ENCODE measurements at places on chromosomes 1 and 21.

DNA sequence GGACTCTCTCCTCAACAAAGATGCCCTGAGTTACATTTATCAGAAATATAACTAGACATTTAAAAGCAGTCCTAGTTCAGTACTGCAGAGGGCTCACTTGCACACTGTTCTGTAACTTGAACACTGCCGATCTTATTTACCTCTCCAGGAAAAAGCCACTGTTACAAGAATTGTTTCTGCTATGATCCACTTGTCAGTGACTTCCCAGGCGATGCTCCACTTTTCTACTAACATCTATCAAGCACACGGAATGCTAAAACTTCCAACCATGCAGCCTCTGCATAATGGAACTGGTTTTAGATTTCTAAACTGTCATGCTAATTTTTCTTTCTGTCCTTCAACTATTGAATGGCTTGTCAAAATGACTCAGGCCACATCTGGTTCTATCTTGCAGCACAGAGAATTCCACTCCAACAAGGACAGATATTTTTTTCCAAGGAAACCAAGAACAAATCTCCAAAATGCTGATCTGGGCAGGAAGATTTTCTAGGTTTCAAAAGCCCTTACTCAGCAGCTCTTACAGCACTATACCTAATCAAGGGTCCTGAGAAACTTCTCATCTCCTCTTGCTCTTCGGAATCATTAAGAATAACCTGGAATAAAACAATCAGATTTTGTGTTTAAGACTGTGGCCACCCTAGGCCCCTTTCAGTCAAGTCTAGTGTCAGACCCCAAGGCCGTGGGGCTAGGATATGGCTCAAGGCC is 9.9 kb downstream of the SEC16B start:
- no peak for DNase-seq

GRCh38 chr1:60281360-60281932 is 207.9 kb upstream of the C1orf87 start:
- no peak for DNase-seq

DNA sequence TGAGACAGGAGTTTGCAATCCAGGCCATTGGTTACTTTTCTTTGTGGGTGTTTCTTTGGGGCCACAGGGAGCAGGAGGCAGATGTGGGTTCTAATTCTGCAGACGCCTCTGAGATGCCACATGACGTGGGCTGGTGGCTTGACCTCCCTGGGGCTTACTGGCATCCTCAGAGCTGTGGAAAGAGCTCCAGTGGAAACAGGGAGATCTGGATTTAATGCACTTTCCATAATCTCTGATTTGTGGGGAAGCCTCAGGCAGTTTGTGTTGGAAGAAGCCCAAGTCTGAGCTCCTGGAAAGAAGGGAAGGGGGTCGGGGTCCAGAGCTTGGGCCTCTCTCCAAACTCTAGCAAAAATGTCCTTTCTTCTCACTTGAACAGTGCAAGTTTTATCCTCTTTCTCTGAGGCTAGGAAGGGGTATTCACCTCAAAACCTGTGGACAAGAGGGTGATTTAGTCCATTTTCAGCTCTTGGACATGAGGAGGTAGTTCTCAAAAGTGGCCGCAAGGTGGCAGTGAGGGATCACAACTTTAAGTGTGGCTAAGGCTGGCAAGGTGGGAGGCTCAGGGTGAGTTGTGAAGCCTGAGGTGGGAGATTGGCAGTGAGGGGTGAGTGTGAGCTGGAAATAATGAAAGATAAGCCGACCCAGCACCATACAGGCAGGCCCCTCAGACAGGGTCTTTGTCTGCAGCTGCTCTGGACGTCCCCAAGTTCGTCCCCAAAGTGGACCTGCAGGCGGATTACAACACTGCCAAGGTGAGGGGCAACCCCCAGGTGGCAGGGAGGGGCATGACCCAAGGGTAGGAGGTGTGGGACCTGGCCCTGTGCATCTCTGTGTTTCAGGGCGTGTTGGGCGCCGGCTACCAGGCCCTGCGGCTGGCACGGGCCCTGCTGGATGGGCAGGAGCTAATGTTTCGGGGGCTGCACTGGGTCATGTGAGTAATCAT is 9.2 kb downstream of the IKBKE start:
- DNase-seq: peak; percentile 53

- DNase-seq: no peak
These were observed 61.0 kb upstream of the NBPF3 start for GRCh38 chr1:21378705-21379494.

DNA sequence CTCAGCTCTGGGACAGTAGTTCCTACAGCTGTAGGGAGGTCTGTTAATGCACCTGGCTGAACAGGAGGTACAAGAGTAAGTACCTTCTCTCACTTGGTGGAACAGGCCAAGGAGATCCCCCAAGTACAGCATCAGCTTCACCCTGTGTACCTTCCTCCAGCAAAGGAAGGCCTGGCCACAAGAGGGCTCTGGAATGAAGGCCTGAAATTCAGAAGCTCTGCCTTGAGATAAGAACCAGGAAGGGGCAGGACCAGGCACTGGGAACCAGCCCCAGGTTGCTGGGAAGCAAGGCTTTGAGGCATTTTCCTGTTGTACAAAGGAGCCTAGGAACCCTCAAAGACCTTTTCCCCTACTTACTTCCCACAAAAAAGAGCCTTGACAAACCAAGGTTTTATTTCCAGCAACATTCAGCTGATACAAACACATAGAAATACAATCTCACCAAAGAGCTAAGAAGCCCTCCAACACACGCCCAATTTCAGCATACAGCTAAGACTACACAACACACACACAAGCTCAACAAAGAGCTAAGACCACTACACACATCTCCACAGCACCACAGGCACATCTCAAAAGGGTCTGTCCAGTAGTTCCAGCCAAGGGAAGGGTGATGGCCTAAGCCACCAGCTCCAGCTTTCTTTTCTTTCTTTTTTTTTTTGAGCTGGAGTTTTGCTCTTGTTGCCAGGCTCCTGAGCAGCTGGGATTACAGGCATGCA is 23.5 kb downstream of the F11R start:
- DNase-seq: peak; percentile 37

GRCh38 chr1:65182658-65183268 is 34.8 kb downstream of the AK4 start:
- DNase-seq: no peak

GRCh38 chr1:178774263-178774662 is 49.2 kb downstream of the RALGPS2 start:
- no peak for DNase-seq

GRCh38 chr1:243246916-243247315 is 8.2 kb downstream of the CEP170 start:
- DNase-seq: no peak

DNA sequence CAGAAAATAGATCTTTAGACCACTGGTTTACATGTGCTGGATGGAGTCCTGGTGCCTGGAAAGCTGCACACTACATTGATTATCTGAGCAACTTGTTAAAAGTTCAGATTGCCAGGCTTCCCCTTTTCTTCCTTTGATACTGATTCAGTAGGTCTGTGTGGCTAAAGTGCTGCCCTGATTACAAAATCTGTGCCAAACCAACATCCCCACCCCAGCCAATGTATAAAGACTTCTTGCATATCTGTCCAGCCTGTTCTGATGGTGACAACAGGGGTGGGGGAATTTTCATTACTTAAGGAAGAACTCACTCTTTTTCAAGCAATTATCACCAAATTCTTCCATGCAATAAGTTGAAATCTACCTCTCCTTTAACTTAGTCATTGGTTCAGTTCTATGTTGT is 135.5 kb downstream of the TNFSF18 start:
- no peak for DNase-seq

- DNase-seq: no peak
These were observed 109.6 kb upstream of the TSPAN2 start for GRCh38 chr1:115198938-115199337.

DNA sequence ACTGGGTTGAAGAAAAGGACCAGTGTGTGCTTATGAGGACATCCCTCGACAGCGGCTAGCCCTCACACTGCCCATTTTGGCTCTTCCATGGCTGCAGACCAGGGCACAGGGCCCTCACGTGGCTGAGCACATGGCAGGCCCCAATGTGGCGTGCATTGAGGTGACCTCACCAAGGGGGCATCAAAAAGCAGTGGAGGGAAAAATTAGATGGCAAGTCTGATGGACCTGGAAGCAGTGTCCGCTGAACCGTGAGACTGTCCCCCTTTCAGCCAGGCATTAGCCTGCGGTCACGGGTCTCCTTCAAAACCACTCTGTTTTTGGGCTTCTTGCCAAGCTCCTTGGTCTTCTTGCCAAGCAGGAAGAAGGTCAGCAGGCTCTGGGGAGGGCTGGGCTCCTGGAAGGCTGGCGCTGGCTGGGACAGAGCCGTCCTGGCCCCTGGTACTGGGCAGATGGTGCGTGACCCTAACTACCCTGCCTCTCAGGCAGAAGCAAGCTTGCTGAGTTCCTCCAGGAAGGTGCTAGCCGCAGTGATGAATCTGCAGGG is 30.8 kb downstream of the TRIM67 start:
- no peak for DNase-seq

DNA sequence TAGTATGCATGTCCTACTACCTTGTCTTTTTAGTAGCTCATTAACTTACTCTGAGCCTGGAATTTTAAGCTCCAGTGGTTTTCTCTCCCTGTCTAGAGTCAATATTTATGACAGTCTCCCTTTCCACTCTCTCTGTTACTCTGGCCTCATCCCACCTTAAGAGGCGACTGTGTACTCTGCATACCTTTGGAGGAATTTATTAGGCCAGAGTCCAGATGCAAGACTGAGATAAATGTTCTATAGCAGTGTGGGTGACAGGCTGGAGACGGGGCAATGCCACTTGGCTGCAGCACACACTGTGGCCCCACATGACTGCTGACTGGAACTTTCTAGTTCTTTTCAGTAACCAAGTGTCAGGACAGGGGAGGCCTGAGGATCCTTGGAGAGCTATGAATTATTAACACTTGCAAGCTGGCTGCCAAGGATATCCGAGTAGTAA is 4.1 kb upstream of the PDZK1 start:
- no peak for DNase-seq

DNA sequence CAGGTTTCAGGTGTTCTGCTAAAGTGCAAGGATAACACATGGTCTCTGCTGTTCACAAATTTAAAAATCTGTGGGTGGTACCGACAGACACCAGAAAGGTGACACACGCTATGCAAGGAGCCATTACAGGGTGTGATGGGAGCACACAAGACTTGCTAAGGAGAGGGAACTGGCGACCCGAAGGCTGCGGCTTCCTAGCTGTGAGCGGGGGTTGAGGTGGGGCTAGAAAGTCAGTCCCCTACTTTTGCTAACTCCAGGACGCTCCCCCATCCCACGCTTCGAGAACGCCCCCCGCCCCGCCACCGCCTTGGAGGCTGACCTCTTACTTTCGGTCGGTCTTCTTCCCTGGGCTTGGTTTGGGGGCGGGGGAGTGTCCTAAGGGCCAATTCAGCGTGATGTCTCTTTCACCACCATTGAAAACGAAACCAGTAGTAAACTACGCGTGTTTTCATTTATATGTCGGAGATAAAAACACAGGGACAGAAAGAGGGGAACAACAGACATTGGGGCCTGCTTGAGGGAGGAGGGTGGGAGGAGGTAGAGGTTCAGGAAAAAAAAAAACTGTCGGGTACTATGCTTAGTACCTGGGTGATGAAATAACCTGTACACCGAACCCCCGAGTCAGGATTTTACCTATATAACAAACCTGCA is 1.1 kb downstream of the CKS1B start:
- no peak for DNase-seq

DNA sequence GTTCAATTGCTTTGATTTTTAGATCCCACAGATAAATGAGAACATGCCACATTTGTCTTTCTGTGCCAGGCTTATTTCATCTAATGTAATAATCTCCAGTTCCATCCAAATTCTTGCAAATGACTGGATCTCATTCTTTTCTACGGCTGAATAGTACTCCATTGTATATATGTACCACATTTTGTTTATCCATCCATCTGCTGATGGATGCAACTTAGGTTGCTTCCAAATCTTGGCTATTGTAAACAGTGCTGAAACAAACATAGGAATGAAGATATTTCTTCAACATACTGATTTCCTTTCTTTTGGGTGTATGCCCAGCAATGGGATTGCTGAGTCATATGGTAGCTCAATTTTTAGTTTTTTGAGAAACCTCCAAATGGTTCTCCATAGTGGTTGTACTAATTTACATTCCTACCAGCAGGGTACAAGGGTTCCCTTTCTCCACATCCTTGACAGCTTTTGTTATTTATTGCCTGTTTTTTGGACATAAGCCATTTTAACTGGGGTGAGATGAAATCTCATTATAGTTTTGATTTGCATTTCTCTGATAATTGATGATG is 344.4 kb downstream of the KCTD3 start:
- no peak for DNase-seq

DNA sequence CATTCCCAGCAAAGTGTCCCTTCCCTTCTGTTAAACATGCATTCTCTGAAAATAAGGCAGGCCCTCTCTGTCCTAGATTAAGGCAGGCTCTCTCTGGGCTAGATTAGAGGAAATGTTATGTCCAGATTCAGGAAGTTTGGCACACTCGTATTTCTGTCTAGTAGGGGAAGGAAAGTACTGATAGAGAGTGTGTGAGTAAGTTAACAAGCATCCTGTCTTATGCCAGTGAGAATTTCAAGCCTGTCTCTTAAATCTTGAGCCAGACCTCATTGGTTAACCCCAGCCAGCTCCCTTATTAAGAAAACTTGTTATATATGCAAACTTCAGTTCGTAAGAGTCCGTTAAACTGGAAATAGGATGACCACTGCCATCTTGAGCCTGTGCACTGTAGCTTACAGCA is 31.6 kb downstream of the IGSF5 start:
- DNase-seq: no peak

- DNase-seq: no peak
These were observed 6.1 kb downstream of the NPPA start for GRCh38 chr1:11841245-11842153.

DNA sequence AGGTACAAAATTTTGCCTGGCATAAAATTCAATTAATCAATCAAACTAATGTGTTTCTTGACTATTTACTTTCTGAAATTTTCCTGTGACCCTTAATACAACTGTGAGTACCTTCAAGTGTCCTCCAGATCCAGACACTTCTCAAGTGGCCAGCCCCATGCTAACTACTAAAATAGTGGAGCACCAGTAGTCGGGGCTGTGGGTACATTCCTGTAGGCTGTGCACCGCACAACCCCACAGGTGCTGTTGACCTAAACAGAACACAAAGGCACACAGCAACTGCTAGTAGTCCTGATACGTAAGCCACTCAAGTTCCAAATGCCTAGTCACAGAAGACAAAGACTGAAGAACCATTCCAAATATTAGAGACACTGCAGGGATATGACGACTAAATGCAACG is 36.6 kb downstream of the TMEM50B start:
- DNase-seq: no peak
